Muscle of arm (tissue), 14 donors: ENCODE measurements at places on chromosomes 5 and 9.

GRCh38 chr5:139919308-139919707 is 123.7 kb downstream of the PSD2 start:
- DNase-seq: no peak

- DNase-seq: no peak
These were observed 19.9 kb downstream of the RXRA start for GRCh38 chr9:134346151-134346550.

GRCh38 chr9:126703002-126703865 is 89.5 kb downstream of the LMX1B start:
- DNase-seq: no peak

GRCh38 chr5:38546691-38547146 is 9.7 kb downstream of the LIFR start:
- DNase-seq: no peak

- DNase-seq: no peak
These were observed 14.4 kb upstream of the FAT2 start for GRCh38 chr5:151605559-151605958.

DNA sequence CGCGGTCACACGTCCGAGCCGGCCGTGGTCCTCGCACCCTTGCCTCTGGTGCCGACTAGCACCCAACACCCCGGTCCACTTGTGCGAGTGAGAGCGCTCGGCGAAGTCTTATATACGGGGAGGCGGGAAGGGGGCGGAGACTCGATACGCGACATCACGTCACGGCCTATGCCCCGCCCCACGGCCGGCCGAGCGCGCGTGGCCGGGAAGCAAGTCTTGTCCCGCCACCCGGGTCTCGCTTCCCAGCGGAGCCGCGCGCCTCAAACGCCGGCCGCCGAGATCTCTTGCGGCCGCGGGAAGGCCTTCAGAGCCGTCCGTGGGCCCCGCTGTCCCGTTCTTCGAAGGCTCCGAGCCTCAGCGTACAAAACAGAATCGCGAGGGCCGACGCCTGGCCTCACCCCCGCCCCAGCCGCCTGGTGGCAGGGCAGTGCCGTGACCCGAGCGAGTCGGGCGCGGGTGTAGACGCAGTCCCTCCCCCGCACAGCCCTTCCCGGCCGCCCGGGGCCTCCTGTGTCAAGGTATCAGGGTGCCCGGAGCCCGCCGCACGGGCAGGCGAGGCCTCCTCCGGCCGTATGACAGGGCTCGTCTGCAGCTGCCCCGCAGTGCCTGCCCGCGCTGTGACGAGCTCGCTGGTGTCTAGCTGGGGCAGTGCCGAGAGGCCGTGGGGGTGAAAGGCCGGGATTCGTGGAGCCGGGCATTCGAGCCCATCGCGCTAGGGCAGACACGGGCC is at the start of gene PLK2:
PLK2 (minus strand) TSS at position 85 of the 730 bp plus-strand sequence. CDS start 127 bp downstream, outside the sequence.
- peak; percentile 97 for DNase-seq
